Activated CD4-positive, alpha-beta T cell treated with anti-CD3 and anti-CD28 coated beads, Interleukin-2, amount 50 U/mL, for 4 hours (primary cell): ENCODE measurements at places on chromosomes 7 and 10.

DNA sequence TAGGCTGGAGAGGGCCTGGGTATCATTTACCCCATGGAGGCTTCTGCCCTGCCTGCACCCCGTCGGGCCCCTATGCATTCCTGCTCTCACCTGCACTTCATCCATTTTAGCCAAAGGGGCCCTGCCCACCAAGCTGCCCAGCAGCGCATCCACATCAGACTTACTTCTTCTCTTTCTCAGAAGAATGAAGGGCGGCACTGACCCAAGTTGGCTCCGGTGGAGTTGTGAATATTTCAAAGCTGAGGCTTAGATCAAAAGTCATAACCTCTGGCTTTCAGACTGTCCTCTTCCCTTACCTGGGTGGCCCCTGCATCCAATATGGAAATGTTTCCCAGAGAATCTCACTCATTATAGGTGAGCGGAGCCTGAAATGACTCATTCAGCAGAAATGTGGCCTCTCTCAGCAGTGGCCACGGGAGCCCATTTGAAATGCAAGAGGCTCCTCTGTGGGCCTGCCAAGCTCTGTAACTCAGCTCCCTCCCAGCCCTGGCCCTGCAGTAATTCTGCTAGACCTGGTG lies 117.6 kb upstream of the TCF7L2 start:
- DNase-seq: no peak

GRCh38 chr7:46143949-46144917 lies 223.2 kb upstream of the IGFBP3 start:
- no peak for DNase-seq

- no peak for DNase-seq
Observed at GRCh38 chr7:70774950-70775527, 356.9 kb upstream of the GALNT17 start.

GRCh38 chr7:142338633-142339501 lies 81.0 kb upstream of the PRSS58 start:
- DNase-seq: no peak

GRCh38 chr10:48683868-48684267 lies 805 bp upstream of the WDFY4 start:
- DNase-seq: no peak

- DNase-seq: no peak
Observed at GRCh38 chr7:98372993-98373392, 27.9 kb downstream of the BAIAP2L1 start.

GRCh38 chr7:24457219-24457558 lies 116.1 kb upstream of the PALS2 start:
- DNase-seq: no peak

DNA sequence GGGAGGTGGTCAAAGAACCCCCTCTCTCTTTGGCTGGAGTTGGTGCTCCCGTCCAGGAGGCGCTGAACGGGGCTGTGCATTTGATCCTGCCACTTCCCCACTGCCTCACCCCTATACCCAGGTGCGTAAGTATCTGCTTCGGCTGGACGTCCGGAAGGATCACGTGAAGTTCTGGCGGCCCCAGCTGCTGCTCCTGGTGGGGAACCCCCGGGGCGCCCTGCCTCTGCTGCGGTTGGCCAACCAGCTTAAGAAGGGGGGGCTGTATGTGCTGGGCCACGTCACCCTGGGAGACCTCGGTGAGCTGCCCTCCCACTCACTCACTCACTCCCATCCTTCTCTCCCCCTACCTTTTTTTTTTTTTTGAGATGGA lies 5.6 kb upstream of the TRIP6 start:
- DNase-seq: no peak

DNA sequence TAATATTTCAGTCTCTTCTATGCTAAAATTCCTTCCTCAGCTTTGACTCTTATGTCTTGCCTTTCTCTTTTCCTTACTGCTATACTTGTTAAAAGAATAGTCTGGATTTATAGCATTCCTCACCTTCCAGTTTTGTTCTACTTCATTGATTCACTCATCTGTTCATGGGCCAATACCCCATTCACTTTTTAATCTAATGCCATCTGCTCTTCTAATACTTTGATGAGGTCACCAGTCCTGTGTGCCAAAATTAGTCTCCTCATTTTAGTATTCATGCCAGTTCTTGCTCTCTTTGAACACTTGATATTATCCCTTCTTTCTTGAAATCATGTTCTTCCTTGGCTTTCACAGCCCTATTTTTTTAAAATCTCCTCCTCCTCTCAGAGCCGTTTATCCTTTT lies 19.3 kb downstream of the STK17A start:
- DNase-seq: no peak

- no peak for DNase-seq
Observed at GRCh38 chr7:2503056-2503941, 16.3 kb upstream of the LFNG start.

GRCh38 chr10:28282336-28282735 lies 20.5 kb downstream of the MPP7 start:
- DNase-seq: no peak

- no peak for DNase-seq
Observed at GRCh38 chr7:44325811-44326241, 432 bp upstream of the CAMK2B start.
